T-helper 17 cell (primary cell): ENCODE measurements at places on chromosomes 2 and 18.

DNA sequence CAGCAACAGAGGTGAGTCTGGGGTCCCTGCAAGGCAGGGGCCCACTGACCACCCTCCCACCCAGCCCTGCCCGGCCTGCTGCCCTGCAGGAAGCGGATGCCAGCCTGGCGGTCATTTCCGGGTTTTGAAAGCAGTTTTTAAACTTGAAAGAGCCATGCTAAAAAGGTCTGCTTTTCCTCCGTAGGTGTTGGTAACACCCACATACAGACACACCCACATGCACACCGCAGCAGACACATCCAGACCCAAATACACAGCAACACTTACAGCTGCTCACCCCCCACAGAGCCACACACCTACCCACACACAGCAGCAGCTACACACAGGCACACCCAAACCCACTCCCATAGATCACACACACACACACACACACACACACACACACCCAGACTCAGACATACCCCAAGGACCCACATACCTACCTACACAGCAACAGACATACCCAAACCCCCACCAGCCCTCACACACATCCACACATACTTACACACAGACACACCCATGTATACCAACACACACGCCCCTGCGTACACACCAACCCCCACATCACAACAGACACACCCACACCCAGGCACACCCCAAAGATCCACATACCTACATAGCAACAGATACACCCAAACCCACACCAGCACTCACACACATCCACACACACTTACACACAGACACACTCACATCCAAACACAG lies 7.6 kb downstream of the ZFP36L2 start:
- peak; percentile 44 for DNase-seq

- DNase-seq, result no peak
These were observed 19.7 kb upstream of the SFXN5 start for GRCh38 chr2:73091164-73091563.

GRCh38 chr2:127508631-127509034 lies 17.7 kb downstream of the IWS1 start:
- no peak for DNase-seq

DNA sequence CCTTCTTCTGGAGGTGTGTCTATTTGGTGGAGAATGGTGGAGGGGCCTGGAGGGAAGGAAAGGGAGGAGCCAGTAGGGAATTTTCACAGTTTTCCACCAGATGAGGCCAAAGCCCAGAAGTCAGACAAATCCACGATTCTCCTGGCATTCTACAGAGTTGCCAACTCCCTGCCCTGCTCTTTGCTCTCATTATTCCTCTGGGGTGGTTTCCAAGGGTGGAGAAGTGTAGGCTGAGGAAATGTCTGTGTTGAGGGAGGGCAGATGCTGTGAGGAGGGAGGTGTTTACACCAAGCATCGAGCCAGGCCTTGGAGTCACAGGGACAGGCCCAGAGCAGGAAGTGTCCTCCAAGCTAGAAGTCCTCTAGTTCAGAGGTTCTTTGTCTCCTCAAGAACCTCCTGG lies 124.1 kb upstream of the LGALSL start:
- DNase-seq, result no peak

DNA sequence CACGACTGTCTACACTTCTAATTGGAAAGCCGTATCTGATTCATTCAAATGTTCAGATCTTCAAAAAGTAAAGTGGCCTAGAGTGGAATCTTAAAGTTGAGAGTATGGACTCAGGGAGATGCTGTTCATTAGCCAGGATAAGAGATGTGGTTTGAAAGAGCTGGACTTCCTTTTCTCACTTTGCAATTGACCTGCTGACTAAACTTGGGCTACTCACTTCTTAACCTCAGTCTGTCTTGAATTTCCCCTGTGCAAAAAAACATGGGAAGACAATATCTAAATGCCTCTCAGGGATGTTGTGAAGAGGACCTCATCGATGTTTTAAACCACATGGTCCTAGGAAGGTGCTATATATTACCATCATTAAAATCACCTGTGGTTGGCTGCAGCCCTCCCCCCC lies 64.1 kb downstream of the BCL2 start:
- no peak for DNase-seq

GRCh38 chr2:10635430-10635829 lies 54.3 kb downstream of the NOL10 start:
- no peak for DNase-seq

GRCh38 chr2:187519419-187520120 lies 34.7 kb downstream of the TFPI start:
- DNase-seq, result no peak

GRCh38 chr2:159614534-159615366 lies 1.6 kb downstream of the BAZ2B start:
- DNase-seq, result no peak
